ENCODE measurements at places on chromosomes 1 and 21.

DNA sequence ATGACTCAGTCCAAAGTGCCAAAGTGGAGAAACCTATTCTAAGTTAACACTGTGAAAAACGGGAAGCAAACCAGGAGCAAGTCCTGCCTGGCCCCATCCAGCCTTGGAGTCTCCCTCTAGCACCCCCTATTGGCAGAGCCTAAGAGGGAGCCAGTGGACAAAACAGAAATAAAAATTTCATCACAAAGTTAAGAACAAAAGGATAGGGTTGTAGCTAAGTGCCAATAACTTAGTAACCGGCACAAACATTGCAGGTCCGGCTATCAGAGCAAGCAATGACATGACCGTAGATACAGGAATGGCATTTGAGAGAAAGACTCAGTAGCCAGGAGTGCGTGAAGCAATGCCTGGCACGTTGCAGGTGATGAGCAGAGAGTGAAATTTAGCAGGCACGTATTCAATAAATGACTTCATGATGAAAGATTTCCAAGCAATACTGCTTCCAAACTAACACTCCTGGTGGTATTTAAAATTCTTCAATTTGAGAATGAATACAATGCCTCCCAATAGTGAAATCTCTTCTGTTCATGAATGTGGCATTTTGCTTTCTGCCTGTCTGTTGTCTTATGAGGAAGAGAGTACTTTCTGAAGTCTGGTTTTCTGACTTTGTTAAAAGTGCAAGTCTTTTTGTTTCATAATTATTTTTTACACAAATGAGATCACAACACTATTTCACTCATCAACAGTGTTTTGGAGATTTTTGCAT, 391.0 kb downstream of the OMA1 start:
- DNase-seq, result no peak

DNA sequence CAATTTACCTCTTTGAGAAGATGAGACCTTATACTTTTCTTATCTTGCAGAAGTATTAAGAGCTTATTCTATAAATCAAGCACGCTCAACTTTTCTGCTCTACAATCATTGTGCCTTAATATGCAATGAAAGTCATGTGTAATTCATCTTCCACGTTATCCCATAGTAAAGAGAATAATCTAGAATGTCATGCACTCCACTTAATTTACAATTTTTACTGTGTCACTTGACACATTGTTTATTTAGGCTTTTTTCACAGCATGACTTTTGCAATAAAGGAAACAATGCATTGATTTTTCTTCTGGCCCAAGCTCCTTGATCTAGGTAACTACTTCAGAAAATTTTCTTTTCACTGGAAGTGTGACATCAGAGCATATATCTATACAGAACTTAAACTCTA, 290.9 kb downstream of the HHIPL2 start:
- DNase-seq, result no peak

- DNase-seq, result no peak
These were observed 11.1 kb downstream of the PDZK1 start for GRCh38 chr1:145695821-145696629.

- no peak for DNase-seq
These were observed 37.2 kb upstream of the NPL start for GRCh38 chr1:182752077-182752988.

GRCh38 chr1:47565092-47565491, 127.2 kb downstream of the FOXD2 start:
- no peak for DNase-seq

- no peak for DNase-seq
These were observed 26.4 kb downstream of the CHI3L2 start for GRCh38 chr1:111253876-111254275.

DNA sequence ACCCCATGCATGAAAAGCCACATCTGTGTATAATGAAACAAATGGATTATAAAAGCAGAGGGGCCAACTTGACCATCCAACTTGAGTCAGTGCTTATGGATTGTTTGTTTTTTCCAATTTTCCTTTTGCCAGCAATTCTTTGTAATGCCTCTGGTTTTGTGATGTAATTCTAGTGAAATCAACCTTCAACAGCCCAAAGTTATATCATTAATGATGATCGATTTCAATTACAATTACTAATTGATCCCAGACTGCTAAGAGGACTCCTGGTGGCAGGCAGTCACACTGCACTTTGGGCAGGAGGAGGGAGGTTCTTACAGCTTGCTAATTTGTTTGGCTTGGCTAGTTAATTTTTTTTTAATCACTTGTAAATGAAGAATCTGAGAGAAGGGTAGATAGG, 552.3 kb downstream of the NUF2 start:
- no peak for DNase-seq

DNA sequence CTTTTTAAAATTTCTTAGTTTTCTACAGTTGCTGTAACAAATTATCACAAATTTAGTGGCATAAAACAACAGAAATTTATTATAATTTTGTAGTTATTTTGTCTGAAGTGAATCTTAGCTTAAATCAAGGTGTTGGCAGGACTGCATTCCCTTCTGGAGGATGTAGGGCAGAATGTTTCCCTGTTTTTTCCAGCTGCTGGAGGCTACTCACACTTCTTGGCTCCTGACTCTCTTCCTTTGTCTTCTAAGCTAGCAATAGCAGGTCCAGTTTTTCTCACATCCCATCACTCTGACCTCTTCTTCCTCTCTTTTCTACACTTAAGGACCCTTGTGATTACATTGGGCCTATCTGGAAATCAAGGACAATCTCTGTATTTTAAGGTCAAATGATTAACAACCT, 84.1 kb downstream of the PKN2 start:
- no peak for DNase-seq

- DNase-seq, result no peak
These were observed 11.9 kb downstream of the HECTD3 start for GRCh38 chr1:44999232-44999631.

- no peak for DNase-seq
These were observed 28.4 kb upstream of the NLRP3 start for GRCh38 chr1:247387565-247387964.

DNA sequence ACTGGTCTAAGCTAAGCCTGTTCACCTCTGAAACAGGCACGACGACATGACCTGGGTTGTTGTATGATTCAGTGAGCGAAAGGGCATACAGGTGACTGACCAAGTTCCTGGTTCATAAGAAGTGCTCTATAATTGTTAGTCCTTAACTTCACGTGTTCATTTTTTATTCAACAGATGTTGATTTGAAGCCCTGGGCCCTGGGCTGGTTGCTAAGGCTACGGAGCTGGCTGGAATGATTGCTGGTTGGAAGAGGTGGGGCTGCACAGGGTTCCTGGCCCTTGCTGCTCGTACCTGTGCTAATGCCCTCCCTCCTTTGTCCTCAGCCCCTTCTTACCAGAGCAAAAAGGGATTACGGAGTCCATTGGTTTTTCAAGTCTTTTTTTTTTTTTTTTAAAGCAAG, 111.3 kb upstream of the CSF3R start:
- no peak for DNase-seq

DNA sequence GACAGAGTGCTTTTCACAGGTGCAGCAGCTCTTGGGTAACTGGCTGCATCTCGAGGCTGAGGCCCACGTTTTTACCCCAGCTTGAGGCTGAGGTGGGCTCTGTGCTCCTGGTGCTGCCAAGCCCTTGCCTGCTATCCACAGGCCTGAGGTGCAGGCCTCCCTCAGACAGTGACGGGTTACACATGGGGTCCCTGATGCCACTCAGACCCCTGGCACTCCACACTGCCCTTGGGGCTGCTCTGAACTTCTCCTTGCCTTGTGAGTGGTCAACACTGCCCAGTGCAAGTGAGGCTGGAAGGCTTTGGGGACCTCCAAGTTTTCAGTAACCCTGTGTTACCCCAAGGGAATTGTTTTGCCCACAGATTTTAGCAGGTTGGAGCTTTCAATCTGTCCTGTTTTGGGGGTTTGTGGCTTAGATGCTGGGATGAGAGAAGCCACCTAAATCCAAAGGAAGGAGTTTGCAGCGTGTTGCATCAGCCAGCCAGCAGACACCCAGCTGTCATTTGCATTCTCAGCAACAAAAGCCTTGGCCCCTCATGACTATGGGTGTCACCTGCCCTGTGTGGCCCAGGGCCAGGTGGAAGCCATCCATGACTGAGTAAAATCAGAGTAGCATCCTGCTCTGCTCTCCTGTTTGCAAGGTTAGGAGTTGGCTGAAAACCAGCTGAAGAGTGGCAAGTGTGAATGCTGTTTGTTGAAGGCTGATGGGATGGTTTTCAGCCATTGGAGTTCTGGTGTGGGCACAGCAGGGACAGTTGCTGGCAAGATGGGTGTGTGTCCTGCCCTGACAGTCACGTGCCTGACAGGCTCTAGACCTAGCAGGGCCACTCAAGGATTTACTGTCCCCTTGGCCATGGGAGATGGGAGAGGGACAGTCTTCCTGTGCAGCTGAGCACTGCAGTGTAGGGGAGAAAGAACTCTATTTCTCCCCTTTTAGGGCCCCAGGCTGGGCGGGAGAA, 3.2 kb downstream of the RNF187 start:
- no peak for DNase-seq

- no peak for DNase-seq
These were observed 42.7 kb downstream of the TAS1R2 start for GRCh38 chr1:18816808-18817207.

GRCh38 chr1:194133152-194133551, 946.7 kb upstream of the B3GALT2 start:
- DNase-seq, result no peak

DNA sequence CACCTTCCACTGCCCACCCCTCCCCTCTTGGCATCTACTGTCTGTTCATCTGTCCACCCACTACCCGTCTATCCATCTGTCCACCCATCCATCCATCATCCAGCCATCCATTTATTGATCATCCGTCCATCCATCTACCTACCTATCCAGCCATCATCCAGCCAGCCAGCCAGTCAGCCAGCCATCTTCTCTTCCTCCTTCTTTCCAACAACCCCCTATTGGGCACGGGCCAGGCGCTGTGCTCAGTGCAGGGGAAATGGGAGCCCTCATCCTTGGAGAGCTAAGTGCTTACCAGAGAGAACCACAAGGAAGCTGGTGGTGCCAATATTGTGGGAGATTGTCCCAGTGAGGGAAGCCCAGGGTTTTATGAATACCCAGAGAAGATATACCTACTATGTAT, 51.7 kb upstream of the TMEM51 start:
- DNase-seq, result no peak

DNA sequence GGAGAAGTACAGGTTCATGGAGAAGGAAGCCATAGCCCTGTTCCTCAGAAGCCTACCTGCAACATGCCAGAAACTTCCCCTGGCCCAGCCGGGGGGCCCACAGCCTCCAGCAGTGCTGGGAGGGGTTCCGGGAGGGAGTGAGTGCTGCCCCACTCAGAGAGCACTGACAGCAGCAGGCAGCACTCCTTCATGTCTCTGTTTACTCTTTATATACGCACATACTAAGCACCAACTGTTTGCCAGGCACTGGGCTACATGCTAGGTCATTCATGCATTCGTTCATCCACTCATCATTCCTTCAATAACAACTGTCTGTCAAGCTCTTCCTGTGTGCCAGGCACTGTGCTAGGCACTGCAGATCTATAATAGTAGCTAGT, 120.6 kb downstream of the TRABD2B start:
- DNase-seq, result no peak

DNA sequence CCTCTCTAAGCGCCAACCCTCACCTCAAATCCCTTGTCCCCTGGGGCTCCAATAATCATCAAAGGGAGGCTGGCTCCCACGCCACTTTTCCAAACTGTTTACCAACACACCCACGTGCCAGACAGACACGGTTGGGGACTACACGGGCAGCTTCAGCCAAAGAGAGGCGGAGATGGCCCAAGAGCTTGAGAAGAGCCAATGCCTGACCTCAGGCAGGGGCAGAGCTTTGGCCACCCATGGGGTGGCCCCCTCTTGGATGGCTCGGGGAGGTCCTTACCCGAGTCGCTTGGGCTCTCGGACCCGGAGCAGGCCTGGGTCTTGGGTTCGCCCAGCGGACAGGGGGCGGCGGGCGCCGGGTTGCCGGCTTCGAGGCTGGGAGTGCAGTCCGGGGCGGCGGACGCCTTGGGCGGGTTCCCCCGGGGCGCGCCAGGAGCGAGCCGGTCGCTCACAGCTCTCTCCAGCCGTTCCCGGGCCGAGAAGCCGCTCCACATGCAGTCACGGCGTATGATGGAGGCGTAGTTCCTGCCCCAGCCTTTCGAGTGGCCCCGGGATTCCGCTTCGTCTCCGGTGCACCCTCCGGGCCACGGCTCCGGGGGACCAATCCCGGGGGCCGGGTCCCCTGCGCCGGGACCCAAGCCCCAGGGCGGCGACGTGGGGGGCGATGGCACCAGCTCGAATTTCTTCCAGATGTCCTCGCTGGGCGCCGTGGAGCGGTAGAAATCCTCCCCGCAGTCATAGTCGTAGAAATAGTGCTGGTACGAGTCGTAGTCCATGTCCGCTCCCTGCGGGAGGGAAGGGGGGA, 854 bp downstream of the MYCL start:
- DNase-seq, result no peak

DNA sequence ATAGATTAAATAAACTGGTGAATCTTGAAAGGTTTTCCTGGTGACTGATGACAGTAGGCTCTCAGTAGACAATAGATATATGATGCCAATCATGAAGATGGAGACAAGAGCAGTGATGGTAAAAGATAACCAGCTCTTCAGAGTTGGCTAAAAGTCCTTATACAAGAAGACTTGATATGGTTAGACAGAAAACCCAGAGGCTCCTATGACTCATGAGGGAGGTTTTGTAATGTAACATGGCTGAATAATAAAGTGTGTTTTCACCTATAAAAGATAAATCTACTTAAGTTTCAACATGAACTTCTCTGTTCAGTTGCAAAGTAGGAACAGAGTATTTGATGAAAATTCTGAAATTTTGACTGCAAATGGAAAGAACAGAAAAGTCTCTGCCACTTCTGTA, 12.7 kb upstream of the CRNN start:
- no peak for DNase-seq

- DNase-seq, result no peak
These were observed 114.3 kb upstream of the ETV3 start for GRCh38 chr1:157252473-157252872.

DNA sequence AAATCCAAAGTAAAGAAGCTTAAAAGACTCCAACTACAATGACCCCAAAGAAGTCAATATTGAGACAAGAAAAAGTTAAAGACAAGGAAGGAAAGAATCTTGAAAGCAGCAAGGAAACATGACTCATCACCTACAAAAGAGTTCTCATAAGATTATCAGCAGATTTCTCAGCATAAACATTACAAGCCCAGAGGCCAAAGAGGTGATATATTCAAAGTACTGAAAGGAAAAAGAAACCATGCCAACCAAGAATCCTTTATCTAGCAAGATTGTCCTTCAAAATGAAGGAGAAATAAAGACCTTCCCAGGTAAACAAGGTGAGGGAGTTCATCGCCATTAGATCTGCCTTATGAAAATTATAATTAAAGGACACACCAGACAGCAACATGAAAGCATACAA, 49.8 kb downstream of the CSMD2 start:
- DNase-seq, result no peak
